ENCODE measurements at places on chromosomes 4 and X.

DNA sequence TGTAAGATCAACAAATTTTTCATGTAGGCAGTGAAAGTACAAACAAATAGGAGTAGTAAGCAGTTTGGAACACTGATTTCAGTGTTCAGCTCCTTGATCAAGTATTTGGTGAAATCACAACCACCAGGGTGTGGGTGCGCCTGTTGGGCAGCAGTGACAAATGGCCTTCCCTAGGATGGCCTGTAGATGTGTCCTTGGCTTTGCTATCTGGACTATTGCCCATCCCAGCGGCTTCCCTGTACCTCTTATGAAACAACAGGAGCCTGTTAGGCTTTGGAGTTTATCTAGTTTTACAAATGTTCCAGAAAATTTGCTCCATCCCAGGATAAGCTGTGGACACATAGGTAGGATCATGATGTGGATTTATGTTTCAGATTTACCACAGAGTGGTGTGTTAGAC is 216.8 kb upstream of the FAT1 start:
- DNase-seq, result no peak

- DNase-seq, result no peak
Measured at GRCh38 chr4:181674315-181674875, 568.8 kb upstream of the TENM3 start.

GRCh38 chrX:132900633-132901293 is 57.7 kb downstream of the HS6ST2 start:
- no peak for DNase-seq

- no peak for DNase-seq
Measured at GRCh38 chr4:175667122-175667521, 144.9 kb downstream of the GPM6A start.

- DNase-seq, result no peak
Measured at GRCh38 chrX:6885396-6885795, 262.1 kb upstream of the STS start.

DNA sequence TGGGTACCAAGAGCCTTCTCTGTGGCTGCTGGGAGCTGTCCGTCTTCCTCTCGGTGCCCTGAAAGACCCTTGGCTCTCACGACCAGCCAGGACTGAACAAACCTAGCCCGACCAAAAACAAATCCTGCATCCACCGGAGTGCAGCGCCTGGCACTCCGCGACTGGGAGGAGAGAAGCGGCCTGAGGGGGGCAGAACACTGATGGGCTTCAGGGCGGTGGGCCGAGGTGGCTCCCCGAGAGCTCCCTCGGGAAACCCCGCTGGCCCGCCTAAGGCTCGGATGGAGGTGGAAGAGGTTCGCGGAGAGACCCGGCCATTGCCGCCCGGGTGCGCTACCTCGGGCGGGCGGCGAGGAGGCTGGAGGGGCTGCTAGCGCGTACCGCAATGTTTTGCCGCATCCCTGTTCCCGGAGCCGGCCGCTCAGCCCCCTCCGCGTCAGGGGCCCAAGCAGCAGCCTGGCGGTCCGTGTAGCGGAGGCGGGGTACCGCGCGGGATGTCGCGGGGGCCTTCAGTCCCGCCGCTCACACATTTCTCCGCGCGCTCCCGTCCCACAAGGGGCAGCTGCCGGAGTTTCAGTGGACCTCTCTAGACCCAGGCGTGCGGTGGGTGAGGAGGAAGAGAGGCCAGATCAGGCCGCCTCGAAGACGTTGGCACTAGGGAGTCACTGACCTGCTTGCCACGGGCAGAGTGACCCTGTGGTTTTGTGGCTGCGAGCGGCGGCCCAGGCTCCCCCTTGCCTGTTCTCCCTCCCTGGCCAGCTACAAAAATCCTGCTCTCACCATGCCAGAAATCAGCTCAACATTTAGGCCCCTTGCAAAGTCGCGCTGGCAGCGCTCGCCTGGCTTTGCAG is 2.2 kb downstream of the SLITRK4 start:
- DNase-seq, result no peak

GRCh38 chrX:152991123-152991522 is 2.8 kb downstream of the PNMA5 start:
- no peak for DNase-seq

- DNase-seq, result peak; percentile 76
Measured at GRCh38 chrX:2516623-2517022, 15.8 kb upstream of the DHRSX start.

GRCh38 chr4:38610966-38611431 is 53.0 kb upstream of the KLF3 start:
- no peak for DNase-seq

DNA sequence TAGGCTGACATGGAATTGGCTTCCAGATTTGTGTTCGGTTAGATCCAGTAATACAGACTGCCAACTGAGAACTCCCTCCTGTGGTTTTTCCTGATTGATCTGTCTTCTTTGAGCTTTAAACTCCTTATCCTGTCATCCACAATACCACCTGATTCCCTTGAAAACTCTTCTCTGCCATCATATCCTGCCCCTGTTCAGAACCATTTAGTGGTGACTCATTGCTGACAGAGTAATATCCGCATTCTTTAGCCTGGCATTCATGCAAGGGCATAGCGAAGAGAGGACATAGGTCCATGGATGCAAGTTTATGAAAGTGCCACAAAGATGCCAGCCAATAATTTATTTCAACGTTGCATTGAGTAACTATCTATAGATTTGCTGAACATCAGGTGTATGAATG is 76.6 kb downstream of the ITIH6 start:
- no peak for DNase-seq

- DNase-seq, result no peak
Measured at GRCh38 chr4:14257903-14258302, 630.4 kb upstream of the BOD1L1 start.

DNA sequence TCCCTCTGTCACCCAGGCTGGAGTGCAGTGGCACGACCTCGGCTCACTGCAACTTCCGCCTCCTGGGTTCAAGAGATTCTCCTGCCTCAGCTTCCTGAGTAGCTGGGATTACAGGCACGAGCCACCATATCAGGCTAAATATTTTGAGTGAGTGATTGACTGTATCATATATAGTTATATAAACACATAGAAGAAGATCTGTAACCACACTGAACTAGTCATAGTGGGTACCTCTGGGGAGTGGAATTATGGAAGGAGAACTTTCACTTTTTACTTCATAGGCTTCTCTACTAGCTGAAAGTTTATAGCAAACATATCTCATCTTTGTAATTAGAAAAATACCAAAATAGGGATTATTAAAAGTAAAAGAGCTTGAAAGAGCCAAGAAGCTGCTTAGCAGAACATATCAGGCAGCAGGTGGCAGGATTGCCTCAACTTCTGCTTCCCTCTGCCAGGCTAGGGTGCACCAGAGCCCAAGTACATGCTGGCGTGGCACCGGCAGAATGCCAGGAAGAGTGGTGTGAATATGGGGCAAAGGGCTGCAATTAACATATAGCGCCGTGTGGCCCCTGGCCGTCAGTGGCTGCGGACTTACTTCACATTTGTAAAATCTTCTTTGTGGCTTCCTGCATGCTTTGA is 39.5 kb upstream of the CD40LG start:
- DNase-seq, result peak; percentile 71

- DNase-seq, result no peak
Measured at GRCh38 chrX:128436397-128437103, 384.3 kb upstream of the ACTRT1 start.

DNA sequence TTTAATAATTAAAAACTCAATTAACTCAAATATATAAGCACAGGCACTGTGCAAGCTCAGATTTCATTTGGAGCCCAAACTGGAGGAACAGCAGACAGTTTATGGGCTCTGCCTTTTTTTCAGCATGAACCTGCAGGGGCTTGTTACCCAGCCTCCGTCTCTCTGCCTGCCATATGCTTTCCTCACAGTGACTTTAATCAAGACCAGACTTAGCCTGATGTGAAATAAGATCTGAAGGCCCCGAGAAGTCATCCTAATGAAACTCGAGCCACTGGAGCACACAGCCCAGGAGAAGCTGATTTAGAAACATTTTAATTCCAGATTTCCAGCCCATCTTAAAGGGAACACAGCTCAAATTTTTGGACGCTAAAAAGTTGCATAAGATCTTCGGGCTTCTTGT is 55.6 kb downstream of the SPATA18 start:
- no peak for DNase-seq

DNA sequence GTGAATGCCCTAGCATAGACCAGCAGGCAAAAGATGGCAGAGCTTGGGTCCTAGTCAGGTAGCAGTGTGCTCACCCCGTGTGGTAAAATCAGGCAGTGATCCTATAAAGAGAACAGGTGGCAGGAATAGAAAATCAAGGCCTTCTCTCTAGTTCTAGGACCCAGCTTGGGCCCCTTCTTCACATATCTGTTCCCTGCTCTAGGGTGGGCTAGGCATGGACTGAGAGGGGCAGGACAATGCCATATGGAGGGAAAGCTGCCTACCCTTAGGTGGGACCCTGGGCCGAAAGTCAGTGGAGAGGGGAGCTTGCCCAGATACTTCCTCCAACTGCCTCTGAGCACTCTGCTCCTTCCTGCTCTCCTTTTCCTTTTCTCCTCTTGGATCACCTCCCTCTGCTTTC is 117.4 kb upstream of the NALF2 start:
- DNase-seq, result no peak

GRCh38 chrX:153925739-153926551 is at the start of gene ARHGAP4:
Gene ARHGAP4, minus strand, starts transcription at chrX:153926264. Its CDS starts 62 bp downstream, at chrX:153926202.
- DNase-seq, result peak; percentile 67

- DNase-seq, result no peak
Measured at GRCh38 chr4:105569057-105569865, 16.8 kb downstream of the ARHGEF38 start.
